ENCODE measurements at places on chromosomes 5 and 9.

DNA sequence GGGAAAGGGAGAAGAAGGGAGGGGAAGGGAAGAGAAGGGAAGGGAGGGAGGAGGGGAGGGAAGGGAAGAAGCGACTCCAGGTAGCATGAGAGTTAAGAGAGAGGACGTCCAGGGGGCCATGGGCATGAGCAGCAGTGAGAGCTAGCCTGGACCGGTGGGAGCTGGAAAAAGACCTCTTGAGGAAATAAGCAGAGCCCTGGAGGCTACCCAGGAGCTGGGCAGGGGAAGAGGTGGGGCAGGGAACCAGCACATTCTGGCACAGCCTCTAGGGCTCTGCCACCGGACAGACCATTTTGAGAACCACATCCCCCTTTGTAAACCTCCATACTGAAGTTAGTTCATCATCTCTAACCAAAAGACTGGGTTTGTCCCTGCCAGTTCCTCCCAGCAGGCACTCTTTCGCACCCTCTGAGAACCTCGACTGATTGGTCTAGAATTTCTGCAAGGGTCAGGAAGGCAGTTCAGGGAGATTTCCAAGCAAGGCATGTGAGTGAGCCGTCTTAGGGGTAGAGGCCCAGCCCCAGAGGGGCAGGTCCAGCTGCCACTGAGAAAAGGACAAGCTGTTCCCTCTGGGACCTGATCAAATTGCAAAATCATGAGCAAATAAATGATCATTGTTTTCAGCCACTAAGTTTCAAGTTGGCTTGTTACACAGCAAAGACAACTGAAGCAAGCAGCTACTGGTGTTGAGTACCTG is 11.6 kb downstream of the NAIF1 start:
- no peak for DNase-seq

DNA sequence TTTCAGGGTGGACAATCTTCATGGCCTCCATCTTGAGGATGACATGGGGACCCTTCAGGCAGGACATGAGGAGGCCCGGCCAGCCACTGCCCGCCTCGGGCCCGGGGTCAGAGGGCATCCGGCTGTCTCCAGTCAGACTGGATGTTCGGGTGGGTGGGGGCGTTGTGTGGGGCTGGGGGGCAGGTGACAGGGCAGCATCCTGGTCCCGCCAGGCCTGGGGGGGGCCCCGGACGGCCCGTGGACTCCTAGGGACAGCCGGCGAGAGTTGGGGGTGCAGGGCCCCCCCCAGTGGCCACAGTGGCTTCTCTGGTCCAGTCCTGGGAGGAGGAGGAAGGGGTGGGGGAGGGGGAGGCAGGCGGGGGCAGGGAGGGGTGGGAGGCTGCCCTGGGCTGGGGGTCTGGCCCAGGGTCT is 940 bp downstream of the RNF208 start:
- DNase-seq: no peak

- DNase-seq: no peak
Observed at GRCh38 chr9:89738137-89738932, 133.5 kb downstream of the GADD45G start.

DNA sequence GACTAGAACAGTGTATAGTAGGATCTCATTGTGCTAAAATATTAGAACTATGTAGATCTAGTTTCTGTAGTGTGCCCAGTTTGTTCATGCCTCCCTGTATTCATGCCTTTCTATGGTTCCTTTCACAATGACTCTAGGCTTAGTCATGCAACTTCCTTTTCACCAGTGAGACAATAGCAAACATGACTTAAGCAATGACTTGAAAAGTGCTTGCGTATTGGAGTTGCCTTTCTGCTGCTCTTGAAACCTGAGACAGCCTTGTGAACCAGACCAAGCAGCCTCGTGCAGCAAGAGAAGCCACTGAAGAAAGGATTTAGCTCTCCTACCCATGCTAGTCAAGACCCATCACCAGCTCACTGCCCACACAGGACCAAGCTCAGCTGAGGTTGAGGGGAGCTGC is 294.5 kb upstream of the TAS2R1 start:
- DNase-seq: peak; percentile 88

- DNase-seq: no peak
Observed at GRCh38 chr5:126416266-126416925, 6.8 kb upstream of the GRAMD2B start.

DNA sequence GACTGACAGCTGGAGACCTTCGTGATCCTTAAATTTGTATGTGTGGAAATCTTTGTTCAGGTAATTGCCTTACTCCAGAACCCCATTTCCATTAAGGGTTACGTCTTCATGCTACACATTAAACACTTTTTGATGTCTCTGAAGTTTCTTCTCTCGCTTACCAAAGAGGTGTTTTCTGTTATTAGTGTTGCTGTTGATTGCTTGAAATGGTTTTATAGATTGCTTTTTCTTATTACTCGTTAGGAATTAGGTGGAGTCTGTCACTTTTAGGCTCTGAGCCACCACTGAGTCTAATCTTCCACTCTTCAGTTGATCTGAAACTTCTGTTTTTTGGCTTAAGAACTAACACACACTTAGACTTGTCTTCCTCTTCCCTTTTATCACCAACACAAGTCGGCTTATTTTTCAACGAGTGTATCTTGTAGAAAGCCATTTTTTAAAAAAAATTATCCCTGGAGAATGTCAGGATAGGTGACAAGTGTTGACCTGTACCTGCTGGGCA is 62.2 kb upstream of the PPARGC1B start:
- DNase-seq: no peak

GRCh38 chr9:107455425-107456135 is 34.0 kb downstream of the KLF4 start:
- DNase-seq: no peak

GRCh38 chr9:28249424-28249823 is 676.1 kb upstream of the C9orf72 start:
- peak; percentile 43 for DNase-seq

- no peak for DNase-seq
Observed at GRCh38 chr5:58357799-58358500, 101.9 kb downstream of the PLK2 start.

Measured in retinal pigment epithelial cell (primary cell).